ENCODE measurements at places on chromosomes 11 and 22.
A peak's percentile ranks its signal among the peaks of the same experiment; 100 is the strongest.

DNA sequence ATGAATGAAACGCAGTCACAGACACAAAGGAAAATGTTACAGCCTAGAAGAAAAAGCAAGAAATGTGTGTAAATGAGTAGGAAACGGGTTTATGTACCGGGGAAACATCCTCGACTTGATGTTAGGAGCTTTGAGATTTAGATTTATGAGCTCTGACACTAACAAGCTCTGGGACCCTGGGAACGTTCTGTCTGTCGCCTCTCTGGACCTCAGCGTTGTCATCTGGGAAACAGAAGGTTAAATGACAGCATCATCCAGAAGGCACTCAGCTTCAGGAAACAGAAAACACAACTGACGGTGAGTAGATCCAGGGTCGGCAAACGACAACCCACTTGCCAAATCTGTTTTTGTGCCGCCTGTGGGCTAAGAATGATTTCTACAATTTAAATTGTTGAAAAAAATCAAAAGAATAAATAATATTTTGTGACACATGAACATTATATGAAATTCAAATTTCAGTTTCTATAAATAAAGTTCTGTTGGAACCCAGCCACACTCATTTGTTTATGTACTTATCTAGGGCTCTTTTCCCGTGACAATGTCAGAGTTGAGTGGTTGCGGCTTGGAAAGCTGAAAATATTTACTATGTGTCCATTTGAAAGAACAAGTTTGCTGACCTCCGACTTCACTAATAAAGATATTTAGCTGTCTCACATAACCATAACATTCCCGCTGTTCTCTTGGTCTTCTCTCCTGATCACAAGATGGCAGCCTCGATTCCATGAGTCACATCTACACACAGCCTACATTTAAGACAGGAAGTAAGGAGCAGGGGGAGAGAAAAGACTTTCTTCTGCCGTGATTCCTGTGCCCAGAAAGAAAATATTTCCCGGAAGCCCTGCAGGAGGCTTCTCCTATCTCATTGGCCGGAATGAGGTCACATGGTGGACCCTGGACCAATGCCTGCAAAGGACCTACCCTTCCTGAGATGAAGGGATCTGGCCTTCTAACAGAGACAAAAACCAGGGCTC is 47.1 kb upstream of the SYT13 start:
- DNase-seq: peak; percentile 70

GRCh38 chr22:17836992-17837742 is 62.9 kb upstream of the BID start:
- no peak for DNase-seq

- no peak for DNase-seq
Measured at GRCh38 chr11:129976328-129976727, 26.3 kb downstream of the PRDM10 start.

DNA sequence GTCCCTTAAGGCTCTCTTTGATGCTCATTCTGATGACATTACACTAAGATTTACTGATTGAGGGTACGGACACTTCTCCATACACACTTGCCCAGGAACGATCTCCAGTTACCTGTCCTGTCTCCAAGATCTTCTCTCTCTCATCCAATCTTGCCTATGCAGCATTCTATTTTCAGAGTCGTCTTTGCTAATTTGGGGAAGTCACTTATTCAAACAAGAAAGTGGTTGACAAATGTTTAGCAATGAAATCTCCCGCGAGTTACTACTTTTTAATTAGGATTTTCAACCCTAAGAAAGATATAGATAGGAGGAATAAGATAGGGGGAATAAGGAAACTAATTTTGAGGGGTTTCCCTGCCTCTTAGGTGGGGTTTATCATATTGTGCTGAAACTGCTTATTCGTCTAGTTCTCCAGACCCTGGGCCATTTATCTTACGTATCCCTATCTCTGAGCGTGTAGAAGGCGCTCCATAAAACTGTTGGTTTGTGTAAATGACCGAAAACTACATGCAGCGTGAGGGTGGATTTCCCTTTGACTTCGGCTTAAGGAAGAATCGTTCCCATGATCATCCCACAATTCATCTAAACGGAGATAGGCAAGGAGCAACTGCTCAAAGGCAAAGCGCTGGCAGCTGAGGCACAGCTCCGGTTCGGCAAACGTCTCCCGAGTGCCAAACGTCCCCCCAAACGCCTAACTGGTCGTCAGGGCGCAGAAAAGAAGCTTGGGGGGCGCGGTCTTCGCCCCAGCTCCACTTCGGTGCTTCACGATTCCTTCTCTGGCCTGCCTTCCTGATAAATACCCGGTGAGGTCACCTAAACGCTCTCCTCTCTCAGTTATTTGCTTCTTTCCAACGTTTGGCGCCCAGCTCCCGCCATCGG is 804 bp downstream of the APIP start:
- no peak for DNase-seq

- DNase-seq: no peak
Measured at GRCh38 chr11:113521737-113522517, 46.7 kb upstream of the DRD2 start.

DNA sequence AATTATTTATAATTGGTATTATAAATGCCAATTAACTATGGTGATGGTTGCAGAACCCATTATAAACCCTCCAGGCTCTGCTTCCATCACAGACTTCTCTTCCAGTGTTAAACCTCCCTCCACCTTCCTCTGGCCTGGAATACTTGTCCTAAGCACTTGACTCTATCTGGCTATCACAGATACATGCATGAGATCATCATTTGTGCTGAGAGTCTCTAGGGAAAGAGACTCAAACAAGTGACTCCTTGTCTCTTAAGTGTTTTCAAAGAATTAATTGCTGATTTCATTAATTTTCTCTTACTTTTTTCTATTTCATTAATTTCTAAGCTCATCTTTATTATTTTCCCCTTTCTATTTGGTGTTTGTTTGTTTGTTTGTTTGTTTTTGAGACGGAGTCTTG is 29.1 kb downstream of the RTL6 start:
- DNase-seq: no peak

- no peak for DNase-seq
Measured at GRCh38 chr11:64591257-64592233, 525 bp downstream of the SLC22A12 start.

Data from SHP77 (cell line).